Testis (tissue), 5 donors: ENCODE measurements at places on chromosomes 7 and 10. TPM values are rescaled to one million over a fixed set of nuclear protein-coding genes. Genes with fewer than 3 reads are reported as not detected.
A peak's percentile ranks its signal among the peaks of the same experiment; 100 is the strongest.

GRCh38 chr10:49384268-49384953 lies 11.5 kb downstream of the DRGX start:
- H3K27me3 ChIP-seq: no peaks in the 10 kb centered on the region
- H3K27ac ChIP-seq: no peak overlapping the region
- DNase-seq: no peak
- H3K4me3 ChIP-seq: no peak overlapping the region
- H3K36me3 ChIP-seq: no peaks in the 10 kb centered on the region

DNA sequence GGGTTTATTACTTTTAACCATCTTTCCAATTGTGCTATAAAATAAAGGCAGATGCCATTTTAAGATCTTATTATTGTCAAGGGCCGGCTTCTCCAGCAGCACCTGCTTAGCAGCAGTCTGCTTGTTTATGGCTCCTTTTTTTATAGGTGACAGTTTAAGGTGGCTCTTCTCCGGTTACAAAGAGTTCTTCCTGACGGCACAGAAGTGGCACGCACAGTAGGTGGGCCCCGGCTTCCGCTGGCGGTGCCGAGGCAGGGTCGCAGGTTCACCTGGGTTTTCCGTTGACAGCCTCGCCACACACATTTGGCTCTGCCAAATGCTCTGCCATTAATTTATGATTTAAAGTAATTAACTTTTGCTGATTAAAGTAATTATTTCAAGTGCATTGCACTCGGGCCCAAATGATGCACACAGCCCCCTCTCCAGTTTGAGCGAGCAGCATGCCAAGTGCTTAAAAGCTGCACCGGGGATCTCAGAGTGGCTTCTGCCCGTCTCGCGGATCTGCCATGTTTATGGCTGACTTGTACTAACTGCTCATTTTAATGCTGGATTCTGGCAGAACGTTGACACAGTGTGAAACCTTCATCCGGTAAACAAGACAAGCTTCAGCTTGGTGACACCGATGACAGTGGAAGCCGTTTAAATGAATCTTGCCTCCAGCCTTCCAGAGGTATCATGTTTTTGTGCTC lies 355.1 kb upstream of the MKI67 start:
- H3K27me3 ChIP-seq: no peaks in the 10 kb centered on the region
- no peaks in the 10 kb centered on the region for H3K36me3 ChIP-seq
- no peaks in the 10 kb centered on the region for H3K4me1 ChIP-seq
- H3K27ac ChIP-seq: no peak overlapping the region
- DNase-seq: no peak
- no peak overlapping the region for H3K4me3 ChIP-seq

DNA sequence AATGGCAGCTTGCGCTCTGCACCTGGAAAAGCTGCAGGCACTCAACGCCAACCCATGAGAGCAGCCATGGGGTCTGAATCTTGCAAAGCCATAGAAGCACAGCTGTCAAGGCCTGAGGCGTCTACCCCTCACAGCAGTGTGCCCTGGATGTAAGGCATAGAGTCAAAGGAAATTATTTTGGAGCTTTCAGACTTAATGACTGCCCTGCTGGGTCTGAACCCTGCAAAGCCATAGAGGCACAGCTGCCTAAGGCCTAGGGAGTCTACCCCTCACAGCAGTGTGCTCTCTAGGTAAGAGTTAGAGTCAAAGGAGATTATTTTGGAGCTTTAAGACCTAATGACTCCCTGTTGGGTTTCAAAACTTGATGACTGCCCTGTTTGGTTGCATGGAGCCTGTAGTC lies 706.9 kb upstream of the VSTM2A start:
- H3K4me3 ChIP-seq: no peak overlapping the region

HECW1 gene
- total RNA-seq: 5.0 TPM

DNA sequence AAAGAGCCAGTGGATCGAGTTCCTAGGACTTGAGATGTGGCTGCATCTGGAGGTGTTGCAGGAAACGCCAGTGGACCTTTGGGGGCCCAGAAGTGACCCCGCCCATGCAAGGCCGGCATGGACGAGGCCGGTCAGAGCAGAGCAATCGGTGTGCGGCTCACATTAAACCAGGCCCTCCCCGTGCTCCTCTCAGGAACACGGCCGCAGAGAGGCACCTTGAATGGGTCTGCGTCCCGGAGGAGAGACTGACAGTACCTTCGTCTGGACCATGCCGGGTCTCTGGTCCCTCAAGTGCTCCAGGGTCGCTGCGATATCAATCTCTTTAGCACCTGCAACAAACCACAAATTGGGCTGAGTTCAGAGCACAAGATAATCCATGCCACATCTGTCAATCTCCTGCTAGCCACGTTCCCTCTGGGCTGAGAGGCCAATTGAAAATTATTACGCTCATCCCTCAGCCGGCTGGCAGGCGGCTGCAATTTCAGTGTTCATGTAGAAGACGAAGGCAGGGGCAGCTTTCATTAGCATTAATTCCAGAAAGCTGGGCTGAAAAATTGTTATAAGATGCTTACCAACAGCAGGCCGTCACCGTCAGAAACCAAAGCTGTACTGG lies 212.0 kb downstream of the DNAJB6 start:
- no peaks in the 10 kb centered on the region for H3K4me1 ChIP-seq
- H3K4me3 ChIP-seq: no peak overlapping the region
- H3K36me3 ChIP-seq: no peaks in the 10 kb centered on the region
- no peaks in the 10 kb centered on the region for H3K27me3 ChIP-seq
- DNase-seq: no peak
- no peak overlapping the region for H3K27ac ChIP-seq

CALHM3 gene
- 0.39 TPM for total RNA-seq

DNA sequence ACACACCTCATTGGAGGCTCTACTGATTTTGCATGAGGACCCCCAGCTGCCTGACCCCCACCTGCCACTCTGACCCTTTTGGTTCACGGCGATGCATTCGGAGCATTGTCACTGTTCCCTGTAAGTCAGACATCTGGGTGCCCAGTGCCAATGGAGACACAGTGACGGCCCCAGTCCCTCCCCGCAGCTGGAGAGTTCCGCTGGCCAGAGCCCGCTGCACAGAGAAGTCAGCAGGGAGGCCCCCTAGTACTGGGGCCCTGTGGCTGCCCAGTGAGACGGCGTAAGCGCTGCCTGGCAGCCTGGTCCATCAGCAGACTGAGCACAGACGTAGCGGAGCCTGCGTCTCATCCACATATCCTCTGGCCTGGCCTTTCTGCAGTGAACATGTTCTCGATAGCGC lies 77.5 kb downstream of the NKX6-2 start:
- no peak overlapping the region for H3K27ac ChIP-seq
- no peaks in the 10 kb centered on the region for H3K27me3 ChIP-seq
- no peak for DNase-seq

GRCh38 chr7:78299088-78299487 lies 500.5 kb downstream of the PHTF2 start:
- no peaks in the 10 kb centered on the region for H3K4me1 ChIP-seq
- H3K27ac ChIP-seq: no peak overlapping the region

- no peak within 1 kb of the TSS for H3K27ac ChIP-seq
- H3K27me3 ChIP-seq: no peaks in the 10 kb centered on the region
- H3K36me3 ChIP-seq: no peaks in the 10 kb centered on the region
- no peaks in the 10 kb centered on the region for H3K4me1 ChIP-seq
Observed at GRCh38 chr10:96304230-96304629, at the start of gene DNTT. TSS of gene DNTT (plus strand) at chr10:96304434. CDS start at chr10:96304498, 64 bp downstream.

DNA sequence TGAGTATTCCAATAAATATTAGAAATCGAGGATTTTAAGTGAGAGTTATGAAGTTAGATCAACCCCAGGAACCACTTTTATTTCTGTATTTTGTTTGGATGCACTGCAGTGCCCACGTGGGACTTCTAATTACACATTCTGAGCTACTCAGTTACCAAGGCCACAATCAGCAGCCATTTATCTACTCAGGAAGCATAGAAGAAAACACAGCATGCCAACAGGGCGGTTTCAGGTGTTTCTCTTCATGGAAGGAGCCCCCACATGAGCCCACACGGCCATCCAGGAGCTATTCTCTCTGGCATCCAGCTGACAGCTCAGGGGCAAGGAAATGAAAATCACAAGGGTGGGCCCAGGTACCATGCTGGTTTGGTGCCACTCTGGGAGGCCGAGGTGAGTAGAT lies 266.5 kb upstream of the MKLN1 start:
- no peak overlapping the region for H3K27ac ChIP-seq
- DNase-seq: no peak
- no peaks in the 10 kb centered on the region for H3K27me3 ChIP-seq
- no peak overlapping the region for H3K4me3 ChIP-seq
- H3K4me1 ChIP-seq: no peaks in the 10 kb centered on the region

DNA sequence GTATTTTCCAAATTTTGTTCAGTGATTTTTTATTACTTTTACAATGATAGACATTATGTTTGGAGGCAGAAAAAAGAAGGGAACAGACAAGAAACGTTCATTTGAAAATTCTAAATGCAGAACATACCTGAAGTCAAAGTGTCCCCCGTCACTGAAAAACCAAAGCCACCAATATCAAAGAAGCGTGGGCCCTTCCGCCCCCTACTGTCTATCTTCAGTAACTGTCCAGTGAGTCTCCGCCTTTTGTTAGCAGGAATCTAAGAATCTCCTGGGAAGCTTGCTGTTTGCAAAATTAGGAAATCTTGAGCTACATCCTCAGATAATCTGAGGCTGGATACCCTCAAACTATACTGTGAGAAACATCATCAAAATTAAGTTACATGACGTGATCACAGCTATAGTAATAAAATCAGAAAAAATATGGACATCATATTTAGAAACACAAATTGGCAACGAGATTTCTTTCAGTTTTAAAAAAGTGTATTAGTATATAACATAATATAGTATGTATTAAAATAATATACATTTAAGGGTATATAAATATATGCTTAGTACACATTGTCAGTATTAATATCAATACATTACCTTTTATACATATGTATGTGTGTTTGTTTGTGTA lies 169.3 kb upstream of the AKR1E2 start:
- no peak overlapping the region for H3K4me3 ChIP-seq
- no peaks in the 10 kb centered on the region for H3K27me3 ChIP-seq

SPRN gene
- total RNA-seq: 1.7 TPM

CELF2 gene
- 41.6 TPM for total RNA-seq

CREM gene
- 266 TPM for total RNA-seq

ATOH7 gene
- 1.2 TPM for total RNA-seq

GRCh38 chr7:29843093-29843492 lies 36.8 kb downstream of the WIPF3 start:
- no peaks in the 10 kb centered on the region for H3K27me3 ChIP-seq
- peaks cover 71% of the 10 kb centered on the region for H3K4me1 ChIP-seq
- no peaks in the 10 kb centered on the region for H3K36me3 ChIP-seq
- no peak overlapping the region for H3K4me3 ChIP-seq
- H3K27ac ChIP-seq: peak overlapping the region; percentile 83

DNA sequence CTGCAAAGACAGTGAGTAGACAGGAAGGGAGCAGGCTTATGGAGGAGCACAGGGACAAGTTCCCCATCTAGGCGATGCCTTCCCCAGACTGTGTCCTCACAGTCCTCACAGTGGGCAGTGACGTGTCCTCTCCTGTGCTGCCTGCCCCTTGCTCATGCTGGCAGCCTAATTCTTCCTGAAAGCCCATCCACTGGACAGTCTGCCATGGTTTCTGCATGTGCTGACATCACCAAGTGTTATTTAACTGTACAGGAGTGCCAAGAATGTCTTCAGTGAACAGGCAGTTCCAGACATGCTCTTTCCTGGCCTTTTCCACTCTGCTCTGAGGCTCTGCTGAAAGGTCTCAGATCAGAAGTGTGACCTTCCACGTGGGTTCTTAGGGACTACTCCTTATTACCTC lies 54.1 kb downstream of the ZNF248 start:
- H3K27ac ChIP-seq: no peak overlapping the region
- H3K36me3 ChIP-seq: no peaks in the 10 kb centered on the region
- no peak overlapping the region for H3K4me3 ChIP-seq
- DNase-seq: no peak

DNA sequence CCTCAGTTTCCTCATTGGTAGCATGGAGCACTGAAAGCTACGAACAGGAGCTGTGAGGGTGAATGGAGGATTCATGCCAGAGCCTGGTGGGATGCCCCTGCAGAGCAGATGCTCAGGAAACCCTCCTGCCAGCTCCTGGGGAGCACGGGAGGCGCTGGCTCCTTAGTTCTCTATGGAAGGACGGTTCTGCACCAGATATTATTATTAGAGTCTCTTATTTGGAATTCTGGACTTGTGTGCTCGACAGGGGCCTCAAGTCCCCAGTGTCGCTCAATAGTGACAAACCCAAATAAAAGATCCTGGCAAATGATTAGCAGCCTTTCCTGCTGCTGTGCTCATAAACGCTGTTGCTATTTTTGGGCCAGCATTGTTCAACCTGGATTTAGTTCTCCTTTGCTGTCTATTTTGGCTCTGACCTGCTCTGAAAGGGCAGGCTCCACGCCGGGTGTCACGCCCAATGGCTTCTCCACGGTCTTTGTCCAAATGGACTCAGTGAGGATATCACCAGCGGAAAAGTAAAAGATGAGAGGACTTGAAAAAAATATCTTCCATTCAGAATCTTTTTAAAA lies 23.0 kb upstream of the KLF6 start:
- H3K4me1 ChIP-seq: peaks cover 22% of the 10 kb centered on the region
- H3K27me3 ChIP-seq: no peaks in the 10 kb centered on the region
- H3K36me3 ChIP-seq: no peaks in the 10 kb centered on the region
- no peak overlapping the region for H3K27ac ChIP-seq
- DNase-seq: no peak

GRCh38 chr10:30000802-30001571 lies 58.4 kb downstream of the JCAD start:
- H3K4me1 ChIP-seq: peaks cover 10% of the 10 kb centered on the region
- no peaks in the 10 kb centered on the region for H3K36me3 ChIP-seq
- DNase-seq: peak; percentile 59
- H3K4me3 ChIP-seq: no peak overlapping the region

ADCY1 gene
- 13.7 TPM for total RNA-seq

NUTM2E gene
- 0.12 TPM for total RNA-seq

- no peaks in the 10 kb centered on the region for H3K36me3 ChIP-seq
- no peak overlapping the region for H3K27ac ChIP-seq
- H3K4me3 ChIP-seq: no peak overlapping the region
- no peaks in the 10 kb centered on the region for H3K27me3 ChIP-seq
Observed at GRCh38 chr10:4533621-4534020, 292.4 kb upstream of the AKR1E2 start.

DNA sequence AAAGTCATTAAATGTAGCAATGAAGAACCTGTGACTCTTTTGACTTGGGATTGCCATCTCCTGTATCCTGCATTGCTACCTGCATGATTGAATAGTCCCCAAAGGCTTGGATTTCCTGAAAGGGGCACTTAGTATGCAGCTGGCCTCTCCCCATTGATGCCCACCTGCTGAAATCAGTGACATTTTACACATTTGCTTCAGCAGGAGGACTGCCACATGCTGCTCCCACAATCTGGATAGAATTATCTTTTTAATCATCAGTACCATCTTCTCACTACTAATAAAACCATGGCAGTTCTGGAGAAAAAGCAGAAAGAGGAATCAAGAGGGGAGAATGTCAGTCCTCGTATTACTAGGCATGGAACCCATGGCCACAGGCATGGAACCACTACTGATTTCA lies 67.8 kb downstream of the SLC13A1 start:
- no peak overlapping the region for H3K4me3 ChIP-seq
- H3K27ac ChIP-seq: no peak overlapping the region
- H3K27me3 ChIP-seq: no peaks in the 10 kb centered on the region
- no peak for DNase-seq
- H3K36me3 ChIP-seq: no peaks in the 10 kb centered on the region
- H3K4me1 ChIP-seq: no peaks in the 10 kb centered on the region
